ENCODE measurements at places on chromosomes 16 and 17. TPM values are rescaled to one million over a fixed set of nuclear protein-coding genes. Genes with fewer than 3 reads are reported as not detected.

VAT1L gene
- not detected for total RNA-seq

C17orf113 gene
- 4.5 TPM for total RNA-seq

CCL17 gene
- total RNA-seq: not detected

DNA sequence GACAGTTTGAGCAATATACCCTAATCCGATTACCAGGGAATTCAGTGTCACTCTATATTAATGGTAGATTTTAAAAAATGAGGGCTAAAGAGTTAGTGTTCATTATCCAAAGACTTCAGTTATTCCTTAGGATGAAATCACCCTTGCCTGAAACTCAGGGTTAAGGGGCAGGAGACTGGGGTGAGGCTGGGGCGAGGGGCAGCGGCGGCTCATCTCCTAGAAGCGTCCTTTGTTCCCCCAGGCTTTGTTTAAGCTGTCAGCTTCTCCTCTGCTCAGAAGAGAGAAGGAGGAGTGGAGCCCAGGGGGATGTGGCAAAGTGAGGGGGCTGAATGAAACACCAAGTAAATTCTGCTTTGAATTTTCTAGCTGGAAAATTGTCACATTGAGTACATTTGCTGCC lies 117.7 kb upstream of the ELAC2 start:
- no peaks in the 10 kb centered on the region for H3K27me3 ChIP-seq
- H3K27ac ChIP-seq: no peak overlapping the region
- DNase-seq: no peak
- H3K4me3 ChIP-seq: no peak overlapping the region
- no peaks in the 10 kb centered on the region for H3K4me1 ChIP-seq

GRCh38 chr17:18248300-18248731 lies 10.2 kb downstream of the FLII start:
- DNase-seq: peak; percentile 65
- no peak overlapping the region for H3K27ac ChIP-seq
- no peaks in the 10 kb centered on the region for H3K4me1 ChIP-seq
- peaks cover 60% of the 10 kb centered on the region for H3K36me3 ChIP-seq

DNA sequence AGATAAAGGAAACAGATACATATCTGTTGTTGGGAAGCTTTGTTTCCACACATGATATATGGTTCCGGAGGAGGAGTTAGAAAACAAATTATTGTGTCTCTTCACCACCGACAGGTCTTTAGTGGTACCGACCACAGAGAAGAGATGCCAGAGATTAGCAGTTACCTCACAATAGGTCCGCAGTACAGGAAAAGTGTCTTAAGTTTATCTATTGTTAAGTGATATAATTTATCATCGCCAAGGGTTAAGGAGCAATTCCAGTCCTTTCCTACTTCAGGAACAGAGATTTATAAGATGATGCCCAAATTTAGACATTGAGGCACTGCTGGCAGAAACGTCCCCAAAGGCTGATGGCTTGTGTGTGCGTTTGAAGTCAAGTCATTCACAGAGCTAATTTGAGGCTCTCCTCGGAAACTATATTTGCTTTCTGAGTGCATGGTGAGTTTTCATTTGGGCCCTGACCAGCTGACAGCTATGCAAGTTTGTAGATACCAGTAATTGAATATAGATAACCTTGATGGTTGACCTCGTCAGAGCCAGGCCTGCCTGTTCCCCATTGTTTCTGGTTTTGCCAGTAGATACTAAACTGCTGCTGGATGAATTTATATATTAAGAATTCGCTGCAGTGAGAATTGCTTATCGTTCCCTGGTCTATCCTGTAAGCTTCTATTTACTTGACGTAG lies 196.4 kb upstream of the IRX3 start:
- H3K4me3 ChIP-seq: no peak overlapping the region
- no peak for DNase-seq
- H3K27ac ChIP-seq: no peak overlapping the region
- H3K27me3 ChIP-seq: peaks cover 55% of the 10 kb centered on the region
- no peaks in the 10 kb centered on the region for H3K4me1 ChIP-seq
- no peaks in the 10 kb centered on the region for H3K36me3 ChIP-seq

GRCh38 chr17:9875441-9875840 lies 29.6 kb downstream of the RCVRN start:
- H3K4me3 ChIP-seq: no peak overlapping the region
- peaks cover 6% of the 10 kb centered on the region for H3K36me3 ChIP-seq
- peaks cover 36% of the 10 kb centered on the region for H3K4me1 ChIP-seq
- no peaks in the 10 kb centered on the region for H3K27me3 ChIP-seq
- peak; percentile 21 for DNase-seq
- peak overlapping the region; percentile 34 for H3K27ac ChIP-seq

GRCh38 chr16:24834459-24835335 lies 11.1 kb upstream of the SLC5A11 start:
- H3K27ac ChIP-seq: no peak overlapping the region
- no peak overlapping the region for H3K4me3 ChIP-seq
- no peaks in the 10 kb centered on the region for H3K27me3 ChIP-seq
- peak; percentile 67 for DNase-seq
- no peaks in the 10 kb centered on the region for H3K36me3 ChIP-seq

GRCh38 chr16:9351841-9352434 lies 260.5 kb downstream of the HAPSTR1 start:
- H3K36me3 ChIP-seq: no peaks in the 10 kb centered on the region
- no peak overlapping the region for H3K4me3 ChIP-seq
- peak; percentile 10 for DNase-seq
- H3K4me1 ChIP-seq: peaks cover 31% of the 10 kb centered on the region
- peak overlapping the region; percentile 24 for H3K27ac ChIP-seq

DNA sequence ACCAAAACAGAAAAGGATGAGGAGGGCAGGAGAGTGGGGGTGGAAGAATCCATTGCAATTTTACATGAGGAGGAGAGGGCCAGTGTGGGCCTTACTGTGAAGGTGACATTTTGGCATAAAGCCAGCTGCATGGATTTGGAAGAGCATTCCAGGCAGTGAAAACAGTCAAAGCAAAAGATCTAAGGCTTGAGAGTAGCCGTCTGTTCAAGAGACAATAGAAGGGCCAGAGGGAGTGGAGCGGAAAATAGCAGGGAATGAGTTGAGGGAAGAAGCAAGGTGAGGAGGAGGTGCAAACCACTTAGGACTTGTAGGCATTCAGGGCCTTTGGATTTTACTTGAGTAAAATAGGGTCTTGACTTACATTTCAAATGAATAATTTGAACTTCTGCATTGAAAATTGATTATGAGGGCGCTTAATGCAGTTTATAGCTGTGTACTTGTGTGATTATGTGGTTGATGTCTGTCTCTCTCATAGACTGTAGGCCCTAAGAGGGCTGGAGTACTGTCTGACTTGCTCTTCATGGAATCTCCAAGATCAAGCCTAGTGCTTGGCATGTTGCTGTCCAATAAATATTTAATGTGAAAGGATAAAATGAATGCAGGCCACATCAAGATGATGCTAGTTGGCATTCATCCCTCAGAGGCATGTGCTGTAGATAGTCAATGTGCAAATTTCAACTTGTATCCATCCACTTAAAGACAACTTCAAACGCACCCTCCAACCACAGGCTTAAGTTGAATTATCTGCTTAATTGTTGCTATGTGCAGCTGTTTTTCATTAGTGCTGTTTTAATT lies 772.1 kb upstream of the RBFOX1 start:
- H3K36me3 ChIP-seq: no peaks in the 10 kb centered on the region
- no peaks in the 10 kb centered on the region for H3K4me1 ChIP-seq
- no peaks in the 10 kb centered on the region for H3K27me3 ChIP-seq
- H3K4me3 ChIP-seq: no peak overlapping the region
- DNase-seq: no peak
- H3K27ac ChIP-seq: no peak overlapping the region

DNA sequence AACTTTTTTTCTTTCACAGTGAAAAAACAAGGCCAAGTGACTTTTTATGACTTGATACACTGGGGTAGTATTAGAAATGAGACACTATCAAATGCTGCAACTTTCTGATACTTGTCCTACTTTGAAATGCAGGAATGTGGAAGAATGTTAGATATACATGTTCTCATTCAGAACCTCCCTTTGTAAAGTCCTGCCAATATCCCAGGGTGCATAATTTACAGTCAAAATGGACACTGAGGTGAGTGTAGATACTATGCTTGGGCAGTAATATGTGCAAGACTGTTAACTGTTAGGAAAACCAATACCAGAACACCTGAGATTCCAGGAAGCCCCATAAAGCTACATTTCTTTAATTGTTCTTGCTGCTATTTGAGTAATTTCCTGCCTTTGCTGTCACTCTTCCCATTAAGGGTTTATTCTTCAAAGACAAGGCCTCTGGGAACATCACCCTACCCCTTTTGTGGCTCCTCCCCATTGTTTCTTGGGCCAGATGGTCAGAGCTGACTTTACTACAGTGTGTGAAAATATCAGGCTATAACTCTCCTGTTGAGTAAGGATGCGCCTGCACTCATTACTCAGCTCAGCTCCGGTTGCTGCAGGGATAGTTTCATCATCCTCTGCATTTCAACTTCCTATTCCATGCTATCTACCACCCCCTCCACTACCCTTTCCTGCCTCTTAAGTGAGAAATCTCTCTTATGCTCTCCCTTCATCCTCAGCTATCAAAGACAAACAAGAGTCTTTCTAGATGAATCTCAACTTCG lies 48.7 kb downstream of the TMEM100 start:
- peaks cover 4% of the 10 kb centered on the region for H3K36me3 ChIP-seq
- no peak overlapping the region for H3K4me3 ChIP-seq
- H3K4me1 ChIP-seq: no peaks in the 10 kb centered on the region
- H3K27me3 ChIP-seq: peaks cover 57% of the 10 kb centered on the region
- DNase-seq: no peak

DNA sequence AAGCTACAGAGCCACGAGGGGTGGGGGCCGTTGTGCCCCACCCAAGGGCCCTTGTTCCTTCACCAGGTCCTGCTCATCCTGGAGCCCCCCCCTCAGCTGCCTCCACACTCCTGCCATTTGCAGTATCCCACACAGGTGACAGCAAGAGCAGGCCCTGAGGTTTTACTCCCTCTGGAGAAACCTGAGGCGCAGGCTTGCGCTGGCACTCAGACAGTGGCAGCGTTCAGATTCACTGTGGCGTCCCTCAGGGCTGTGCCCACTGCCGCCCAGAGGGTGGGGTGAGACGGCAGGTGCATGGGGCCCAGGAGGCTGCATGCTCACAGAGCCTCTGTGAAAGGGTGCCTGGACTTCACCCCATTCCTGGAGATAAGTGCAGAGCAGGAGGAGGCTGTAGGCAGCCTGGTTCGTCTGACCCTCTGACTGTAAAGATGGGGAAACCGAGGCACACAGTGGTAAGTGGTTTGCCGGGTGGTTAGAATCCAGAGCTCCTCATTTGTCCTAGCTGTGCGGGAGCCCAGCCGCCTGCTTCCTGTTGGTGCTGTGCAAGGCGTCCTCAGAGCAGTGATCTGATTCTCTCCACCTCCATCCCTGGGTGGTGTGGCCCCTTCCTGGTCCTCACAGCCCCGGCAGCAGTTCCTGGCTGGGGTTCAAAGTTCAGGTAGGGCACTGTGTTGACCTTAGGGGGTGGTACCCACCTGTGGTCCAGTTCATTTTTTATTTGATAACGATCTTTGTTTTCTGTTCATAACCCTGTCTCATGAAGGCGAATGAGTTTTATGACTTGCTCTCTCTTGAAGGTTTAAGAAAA lies 1.6 kb downstream of the SPIRE2 start:
- H3K36me3 ChIP-seq: peaks cover 55% of the 10 kb centered on the region
- H3K27ac ChIP-seq: no peak overlapping the region
- peaks cover 41% of the 10 kb centered on the region for H3K4me1 ChIP-seq
- peak; percentile 40 for DNase-seq
- peak overlapping the region; percentile 72 for H3K4me3 ChIP-seq

DNA sequence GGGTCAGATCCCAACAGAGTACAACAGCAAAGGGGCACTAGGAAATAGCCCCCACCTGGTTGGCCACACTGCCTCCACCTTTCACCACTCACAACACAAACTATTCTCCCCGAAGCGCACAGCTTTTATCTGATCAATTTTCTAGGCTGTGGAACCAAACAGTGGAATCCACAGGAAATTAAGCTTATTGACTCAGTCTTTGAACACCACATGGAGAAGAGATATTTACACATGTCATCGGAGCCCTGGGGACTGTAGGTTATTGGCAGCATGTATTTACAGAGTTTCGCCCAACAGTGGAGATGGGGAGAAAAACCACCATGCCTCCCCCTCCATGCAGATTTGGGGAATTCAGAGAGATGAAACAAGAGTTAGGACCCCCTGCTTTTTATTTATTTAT lies 154.8 kb downstream of the XYLT1 start:
- peaks cover 20% of the 10 kb centered on the region for H3K4me1 ChIP-seq
- no peak overlapping the region for H3K27ac ChIP-seq
- no peaks in the 10 kb centered on the region for H3K36me3 ChIP-seq
- H3K27me3 ChIP-seq: no peaks in the 10 kb centered on the region
- H3K4me3 ChIP-seq: no peak overlapping the region

- H3K4me1 ChIP-seq: peaks cover 39% of the 10 kb centered on the region
- H3K4me3 ChIP-seq: no peak overlapping the region
- peaks cover 14% of the 10 kb centered on the region for H3K36me3 ChIP-seq
These were observed 10.6 kb downstream of the RMI2 start for GRCh38 chr16:11355862-11356261.

- peaks cover 14% of the 10 kb centered on the region for H3K4me1 ChIP-seq
- DNase-seq: no peak
- H3K4me3 ChIP-seq: no peak overlapping the region
- H3K36me3 ChIP-seq: no peaks in the 10 kb centered on the region
These were observed 25.9 kb downstream of the TMEM98 start for GRCh38 chr17:32953857-32954256.

DNA sequence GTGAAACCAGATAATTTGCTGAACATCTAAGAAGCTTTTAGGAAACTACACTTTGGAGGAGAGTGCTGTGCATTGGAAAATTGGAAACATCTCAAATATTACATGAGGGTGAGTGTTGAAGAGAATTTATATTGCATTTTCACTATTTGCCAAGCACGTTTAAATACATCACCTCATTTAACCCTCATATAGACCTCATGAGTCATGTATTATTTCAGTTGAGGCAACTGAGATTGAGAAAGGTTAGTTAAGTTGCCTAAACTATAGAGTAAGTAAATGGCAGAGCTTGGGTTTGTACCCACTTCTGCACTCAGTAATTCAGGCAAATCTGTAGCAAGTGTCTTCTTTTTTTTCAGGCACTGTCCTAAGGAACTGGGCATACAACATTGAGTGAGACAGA lies 3.7 kb upstream of the NLK start:
- H3K27me3 ChIP-seq: peaks cover 13% of the 10 kb centered on the region
- peaks cover 25% of the 10 kb centered on the region for H3K36me3 ChIP-seq
- H3K4me3 ChIP-seq: no peak overlapping the region
- H3K27ac ChIP-seq: no peak overlapping the region
- peaks cover 13% of the 10 kb centered on the region for H3K4me1 ChIP-seq

DNA sequence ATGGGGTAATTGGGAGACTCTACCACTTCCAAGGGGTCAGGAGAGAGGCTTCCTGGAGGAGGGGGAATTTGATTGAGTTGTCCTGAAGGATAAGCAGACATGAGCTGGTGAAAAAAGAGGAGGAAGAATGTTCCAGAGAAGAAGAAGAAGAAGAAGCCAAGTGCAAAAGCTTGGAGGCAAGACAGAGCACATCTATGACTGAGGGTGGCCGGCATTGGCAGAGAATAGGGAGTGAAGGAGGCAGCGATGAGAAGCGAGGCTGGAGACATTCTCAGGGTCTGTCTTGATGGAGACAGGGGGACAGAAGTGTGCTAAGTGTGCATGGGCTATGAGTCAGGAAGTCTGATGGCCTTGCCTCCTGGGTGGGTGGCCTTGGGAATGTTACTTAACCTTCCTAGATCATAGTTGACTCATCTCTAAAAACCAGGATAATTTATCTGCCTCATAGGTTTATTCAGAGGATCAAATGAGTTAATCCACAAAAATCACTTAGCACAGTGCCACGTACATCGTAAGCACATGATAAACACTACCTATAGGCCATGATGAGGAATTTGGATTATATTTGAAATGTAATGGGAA lies 171.7 kb downstream of the ABCC12 start:
- H3K27me3 ChIP-seq: peaks cover 66% of the 10 kb centered on the region
- H3K36me3 ChIP-seq: no peaks in the 10 kb centered on the region
- DNase-seq: no peak
- no peak overlapping the region for H3K4me3 ChIP-seq

All from Calu3 (cell line).